ENCODE measurements at places on chromosomes 4 and X.

DNA sequence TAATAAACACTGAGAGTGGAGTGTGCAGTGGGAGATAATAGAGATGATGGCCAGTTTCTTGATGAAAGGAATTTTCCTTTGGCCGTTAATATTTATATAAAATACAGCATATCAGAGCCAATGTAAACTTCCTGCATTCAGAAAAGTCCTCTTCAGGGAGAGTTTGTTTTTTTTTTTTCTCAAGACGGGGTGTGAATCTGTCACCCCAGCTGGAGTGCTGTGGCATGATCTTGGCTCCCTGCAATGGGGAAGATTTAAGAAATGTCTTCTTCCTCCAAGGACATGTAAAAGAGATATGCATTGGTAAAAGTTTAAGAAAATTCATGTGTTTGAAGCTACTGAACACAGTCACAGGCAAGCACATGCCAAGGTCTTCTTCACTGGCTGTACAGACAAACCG lies 25.4 kb upstream of the TBC1D9 start:
- no peak for DNase-seq

DNA sequence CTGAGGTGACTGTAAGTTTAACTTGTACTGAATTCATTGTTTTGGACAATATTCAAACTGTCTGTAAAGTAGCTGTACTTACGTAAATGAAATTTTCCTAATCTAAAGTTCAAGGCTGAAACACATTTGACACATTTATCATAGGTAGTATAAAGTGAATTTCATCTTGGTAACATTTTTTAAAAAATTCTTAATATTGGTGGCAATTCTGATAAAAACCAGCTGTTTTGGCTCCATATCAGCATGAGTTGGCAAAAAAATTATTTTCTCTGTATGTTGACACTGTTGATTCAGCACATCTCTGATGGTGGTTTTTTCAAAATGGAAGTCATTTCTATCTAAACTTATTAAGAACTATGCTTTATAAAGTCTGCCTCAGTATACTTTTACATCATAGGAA lies 30.9 kb downstream of the CXorf58 start:
- DNase-seq: no peak

DNA sequence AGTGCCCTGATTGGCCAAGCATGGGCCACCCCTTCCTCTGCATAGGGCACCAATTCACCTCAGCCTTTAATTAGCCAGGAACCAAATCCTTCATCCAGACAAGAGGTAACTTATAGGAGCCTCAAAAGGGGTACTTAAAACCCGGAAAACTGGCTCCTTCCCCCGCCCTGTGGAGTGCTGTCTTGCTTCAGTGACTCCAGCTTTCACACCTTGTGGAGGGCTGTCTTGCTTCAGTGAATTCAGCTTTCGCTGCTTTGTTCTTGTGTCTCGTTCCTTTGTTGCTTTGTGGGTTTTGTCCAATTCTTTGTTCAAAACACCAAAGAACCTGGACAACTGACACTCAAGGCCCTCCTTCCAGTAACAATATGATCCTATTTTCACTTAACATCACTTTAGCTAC lies 82.2 kb upstream of the FRG1 start:
- DNase-seq: no peak

GRCh38 chrX:23578079-23578478 lies 89.2 kb upstream of the PRDX4 start:
- no peak for DNase-seq

DNA sequence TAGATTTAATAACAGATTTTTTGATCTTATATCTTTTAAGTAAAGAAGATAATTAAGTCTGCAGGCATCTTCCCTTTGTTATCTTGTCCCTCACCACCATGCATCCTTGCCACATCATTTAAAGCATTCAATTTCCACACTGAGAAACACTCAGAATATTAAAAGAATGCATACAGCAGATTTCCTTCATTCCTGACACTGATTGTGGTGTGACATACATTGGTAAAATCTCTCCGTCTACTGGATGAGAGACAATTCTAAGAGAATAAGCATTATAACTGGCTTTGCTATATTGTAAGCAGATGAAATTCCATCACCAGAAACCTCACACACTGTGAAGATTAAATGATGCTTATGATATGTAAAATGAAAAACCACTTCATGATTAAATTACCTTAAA lies 97.4 kb upstream of the TRPC5OS start:
- no peak for DNase-seq

- no peak for DNase-seq
Measured at GRCh38 chr4:144509088-144510015, 136.6 kb upstream of the HHIP start.

- no peak for DNase-seq
Measured at GRCh38 chrX:110427076-110427475, 68.4 kb downstream of the RTL9 start.

DNA sequence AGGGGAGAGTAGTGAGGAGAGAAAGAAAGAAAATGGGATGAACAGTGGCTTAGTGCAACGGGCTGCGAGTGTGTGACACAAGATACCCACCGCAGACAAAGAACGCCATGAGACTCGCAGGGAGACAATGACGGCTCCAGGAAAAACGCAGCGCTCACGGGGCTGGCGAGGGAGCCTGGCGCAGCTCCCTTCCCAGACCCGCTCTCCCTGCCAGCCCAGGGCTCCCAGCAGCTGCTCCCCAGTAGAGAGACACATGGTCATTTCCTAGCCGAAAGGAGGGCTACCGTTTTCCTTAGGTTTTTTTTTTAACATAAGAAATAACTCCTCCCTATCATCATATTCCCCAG lies 149.5 kb downstream of the MAML3 start:
- DNase-seq: no peak

DNA sequence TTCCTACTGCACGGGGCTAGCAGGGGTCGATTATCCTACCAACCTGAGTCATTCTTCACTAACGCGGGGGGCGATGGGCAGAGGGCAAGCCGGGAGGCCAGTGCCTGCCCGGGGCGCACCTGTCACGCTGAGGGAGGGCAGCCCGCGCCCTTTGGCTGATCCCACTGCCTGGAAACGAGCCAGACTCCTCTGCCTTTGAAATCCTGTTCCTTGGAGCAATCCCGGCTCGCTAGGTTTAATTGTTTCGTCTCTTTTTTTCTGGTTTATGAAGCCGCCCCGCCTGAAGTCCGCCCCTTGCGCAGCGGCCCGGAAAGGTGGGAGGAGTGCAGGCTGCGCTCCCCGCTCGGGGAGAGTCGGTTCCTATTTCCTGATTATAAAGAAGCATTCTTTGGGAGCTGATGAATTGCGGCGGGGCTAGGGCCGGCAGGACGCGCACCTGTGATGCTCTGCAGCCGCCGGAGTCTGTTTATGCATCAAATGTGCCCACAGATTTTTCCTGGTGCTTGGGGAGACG lies 484.2 kb downstream of the BCOR start:
- DNase-seq: no peak

- no peak for DNase-seq
Measured at GRCh38 chr4:37725718-37726117, 39.5 kb upstream of the RELL1 start.

DNA sequence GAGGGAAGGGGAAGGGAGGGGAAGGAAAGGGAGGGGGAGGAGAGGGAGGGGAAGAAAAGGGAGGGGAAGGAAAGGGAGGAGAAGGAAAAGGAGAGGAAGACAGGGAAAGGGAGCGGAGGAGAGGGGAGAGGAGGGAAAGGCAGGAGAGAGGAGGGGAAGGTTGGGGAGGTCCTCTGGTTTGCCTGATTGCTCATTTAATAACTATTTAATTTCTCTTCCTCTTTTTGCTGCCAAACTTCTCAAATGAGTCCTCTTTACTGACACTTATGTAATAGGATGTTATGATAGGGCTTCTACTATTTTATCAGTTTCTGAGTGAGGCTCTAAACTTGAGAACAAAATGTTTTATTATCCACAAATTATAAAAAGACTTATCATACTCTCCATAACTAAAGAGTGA lies 35.4 kb upstream of the PPA2 start:
- DNase-seq: no peak

- DNase-seq: no peak
Measured at GRCh38 chr4:74534121-74534520, 89.2 kb downstream of the AREG start.

DNA sequence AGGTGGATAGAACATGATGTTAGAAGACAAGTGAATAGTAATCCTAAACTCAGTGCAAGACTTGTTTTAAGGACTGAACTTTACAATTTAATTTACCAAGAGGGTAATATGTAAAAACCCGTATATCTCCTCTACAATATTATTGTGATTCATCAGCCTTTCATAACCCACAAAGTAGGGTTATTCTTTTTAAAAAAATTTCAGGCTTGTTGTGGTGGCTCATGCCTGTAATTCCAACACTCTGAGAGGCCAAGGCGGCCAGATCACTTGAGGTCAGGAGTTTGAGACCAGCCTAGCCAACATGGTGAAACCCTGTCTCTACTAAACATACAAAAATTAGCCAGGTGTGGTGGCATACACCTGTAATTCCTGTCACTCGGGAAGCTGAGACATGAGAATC lies 7.2 kb downstream of the IBSP start:
- no peak for DNase-seq

GRCh38 chr4:181507938-181508337 lies 735.3 kb upstream of the TENM3 start:
- DNase-seq: no peak

DNA sequence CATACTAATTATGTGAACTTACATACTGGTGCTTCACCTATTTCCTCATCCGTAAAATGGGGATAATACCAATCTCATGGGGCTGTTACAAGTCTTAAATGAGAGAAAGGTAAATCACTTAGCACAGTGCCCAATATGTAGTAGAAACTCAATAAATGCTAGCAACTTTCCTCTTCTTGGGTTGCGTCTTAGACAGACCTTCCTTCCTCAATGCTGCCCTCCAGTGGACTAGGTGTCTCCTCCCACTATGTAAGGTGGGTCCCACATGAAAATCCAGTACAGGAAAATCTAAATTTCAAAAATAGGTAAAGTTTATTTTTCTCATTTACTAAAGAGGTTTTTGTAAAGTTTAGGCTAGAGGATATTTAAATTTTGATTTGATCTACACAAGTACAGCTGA lies 20.6 kb downstream of the ZDHHC9 start:
- no peak for DNase-seq

GRCh38 chr4:10773010-10773409 lies 88.4 kb upstream of the CLNK start:
- DNase-seq: no peak

DNA sequence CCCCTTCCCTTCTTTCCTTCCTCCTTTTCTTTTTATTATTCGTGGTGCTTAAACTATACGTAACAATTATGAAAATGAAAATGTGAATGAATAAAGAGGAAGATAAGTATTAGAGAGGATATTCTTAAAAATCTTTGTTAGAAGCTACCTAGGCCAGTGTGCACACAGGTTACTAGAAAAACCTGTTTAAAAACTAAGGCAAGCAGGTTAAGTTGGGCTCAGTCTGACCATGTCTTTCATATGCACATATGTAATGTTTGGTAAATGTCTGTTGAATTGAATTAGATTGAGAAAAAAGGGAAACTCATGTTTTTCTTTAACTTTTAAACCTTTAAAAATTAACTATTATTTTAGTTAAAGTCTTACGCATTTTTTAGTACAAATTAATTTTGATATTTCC lies 7.8 kb downstream of the SHROOM3 start:
- DNase-seq: no peak

DNA sequence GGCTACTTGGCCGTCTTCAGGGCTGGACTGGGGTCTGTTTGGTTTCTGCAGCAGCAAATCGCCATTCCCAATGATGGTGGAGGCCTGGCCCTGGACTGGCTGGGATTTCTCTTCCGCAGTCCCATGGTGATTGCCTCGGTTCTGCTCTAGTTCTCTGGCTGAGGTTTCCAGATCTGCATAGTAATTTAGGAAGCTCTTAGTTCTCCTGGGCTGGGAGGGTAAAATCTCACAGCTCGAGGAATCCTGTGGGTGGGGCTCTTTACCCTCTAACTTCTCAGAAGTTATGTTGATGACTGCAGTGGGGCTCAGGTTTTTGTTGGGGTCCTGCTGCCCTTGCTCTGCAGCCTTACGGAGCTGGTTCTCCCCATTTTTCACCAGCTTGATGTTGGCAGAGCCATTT lies 200.6 kb downstream of the APBB2 start:
- no peak for DNase-seq

DNA sequence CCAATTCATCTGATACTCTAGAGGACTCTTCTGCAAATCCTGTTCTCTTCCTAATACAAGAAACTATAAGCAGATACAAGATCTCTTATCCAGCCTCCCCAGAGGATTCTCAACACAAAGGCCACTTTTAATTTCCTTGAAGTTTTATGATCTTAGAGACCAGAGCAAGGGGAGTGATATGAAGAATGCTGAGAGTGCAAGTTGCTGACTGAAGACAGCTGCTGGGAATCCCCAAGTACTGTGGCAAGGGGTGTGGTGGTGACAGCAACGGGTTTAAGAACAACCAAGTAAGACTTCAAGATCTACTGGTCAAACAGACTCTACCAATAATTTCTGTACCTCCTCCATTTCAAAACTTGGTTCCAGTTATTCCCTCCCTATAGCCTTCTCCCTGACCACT lies 7.0 kb downstream of the AMMECR1 start:
- no peak for DNase-seq

DNA sequence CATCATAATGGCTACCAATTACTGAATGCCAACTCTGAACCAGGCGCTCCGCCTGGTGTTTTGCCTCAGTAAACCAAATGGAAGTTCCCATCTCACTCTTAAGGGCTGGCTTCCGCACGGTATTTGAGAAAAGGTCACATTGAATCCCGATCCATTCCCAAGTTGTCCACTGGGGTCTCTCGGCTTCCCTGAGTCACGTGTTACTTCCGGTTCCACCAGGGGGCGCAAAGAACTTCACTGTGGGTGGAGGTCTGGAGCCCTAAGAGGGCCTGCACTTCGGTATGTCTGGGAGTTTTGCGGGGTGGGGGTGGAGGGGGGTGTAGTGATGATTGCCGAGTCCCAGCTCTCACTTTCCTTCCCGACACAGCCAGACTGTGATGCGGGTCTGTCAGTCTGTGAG lies 13.4 kb upstream of the NHS start:
- DNase-seq: no peak

- DNase-seq: no peak
Measured at GRCh38 chr4:3730422-3731190, 35.6 kb upstream of the ADRA2C start.

GRCh38 chr4:2378401-2378800 lies 40.0 kb downstream of the ZFYVE28 start:
- DNase-seq: no peak

DNA sequence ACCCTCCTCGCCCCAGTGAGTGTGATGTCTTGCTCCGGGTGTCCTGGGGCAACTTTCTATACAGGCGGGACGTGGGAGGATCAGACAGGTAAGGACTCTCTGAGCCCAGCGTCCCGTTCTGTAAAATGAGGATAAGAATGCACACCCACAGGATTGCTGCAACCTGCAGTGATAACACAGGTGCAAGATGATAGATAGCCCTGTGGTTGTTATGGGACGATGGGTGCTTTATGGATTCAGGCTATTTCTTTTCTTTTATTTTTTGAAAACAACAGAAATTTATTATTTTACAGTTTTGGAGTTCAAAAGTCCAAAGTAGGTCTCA lies 28.6 kb downstream of the BEX3 start:
- DNase-seq: no peak

- no peak for DNase-seq
Measured at GRCh38 chr4:184805462-184806228, 20.1 kb downstream of the ACSL1 start.

DNA sequence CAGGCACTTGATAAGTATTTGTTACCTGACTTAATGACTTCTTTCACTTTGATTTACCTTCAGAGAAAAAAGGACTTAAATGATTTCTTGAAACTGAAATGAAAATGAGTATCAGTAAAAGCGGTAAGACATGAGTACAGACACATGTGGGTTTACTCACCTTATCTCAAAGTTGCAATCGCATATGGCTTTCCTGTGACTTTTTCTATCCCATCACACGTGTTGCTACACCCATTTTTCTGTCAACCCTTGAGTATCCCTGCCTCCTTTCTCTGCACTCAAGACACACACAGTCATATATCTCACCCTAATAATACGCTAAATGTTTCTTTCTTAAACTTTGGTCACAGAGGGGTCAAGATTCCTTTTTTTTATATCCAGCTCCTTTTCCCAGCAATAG lies 11.0 kb upstream of the ARHGEF38 start:
- DNase-seq: no peak

All from activated naive CD8-positive, alpha-beta T cell treated with anti-CD3 and anti-CD28 coated beads, Interleukin-2, amount 50 U/mL, for 16 hours (primary cell).